ENCODE measurements at places on chromosomes 5 and 9.

GRCh38 chr9:116504893-116505480, 182.1 kb upstream of the TRIM32 start:
- DNase-seq = no peak

DNA sequence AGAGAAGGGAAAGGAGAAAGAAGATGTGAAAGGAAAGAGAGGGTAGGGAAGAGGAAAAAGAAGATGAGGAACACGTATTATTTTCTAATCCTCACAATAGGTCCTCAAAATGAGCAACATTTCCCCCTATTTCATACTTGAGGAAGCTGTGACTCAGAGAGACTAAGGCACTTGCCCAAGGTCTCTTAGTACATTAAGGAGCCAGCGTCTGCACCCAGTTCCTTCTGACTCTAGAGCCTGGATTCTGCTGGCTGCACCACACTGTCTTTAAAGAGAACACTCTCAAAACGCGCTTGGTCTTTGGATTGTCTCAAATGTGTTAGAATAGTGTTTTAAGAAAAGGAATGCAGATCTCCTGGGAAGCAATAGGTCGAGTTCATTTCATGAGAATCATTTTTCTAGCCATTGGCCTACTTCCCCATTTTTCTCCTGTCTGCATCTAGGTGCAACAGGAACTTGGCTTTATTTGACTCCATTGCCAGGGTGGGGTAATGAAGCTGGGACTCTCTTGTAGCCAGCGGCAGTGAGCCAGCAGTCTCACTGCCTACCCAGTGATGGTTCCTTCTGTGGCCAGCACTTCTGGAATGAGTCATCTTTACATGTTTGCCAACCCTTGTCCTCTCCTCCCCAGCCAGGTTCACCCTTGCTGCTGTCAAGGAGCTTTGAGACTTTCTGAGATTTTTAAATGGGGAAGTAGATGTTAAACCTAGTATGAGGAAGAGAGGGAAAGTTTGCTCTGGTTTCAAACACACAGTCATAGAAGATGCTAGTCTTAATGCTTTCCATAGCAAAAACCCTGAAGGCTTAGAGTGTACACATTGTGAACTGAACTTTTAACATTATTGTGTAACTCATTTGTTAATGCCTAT, 82.7 kb downstream of the DOCK8 start:
- peak; percentile 80 for DNase-seq

DNA sequence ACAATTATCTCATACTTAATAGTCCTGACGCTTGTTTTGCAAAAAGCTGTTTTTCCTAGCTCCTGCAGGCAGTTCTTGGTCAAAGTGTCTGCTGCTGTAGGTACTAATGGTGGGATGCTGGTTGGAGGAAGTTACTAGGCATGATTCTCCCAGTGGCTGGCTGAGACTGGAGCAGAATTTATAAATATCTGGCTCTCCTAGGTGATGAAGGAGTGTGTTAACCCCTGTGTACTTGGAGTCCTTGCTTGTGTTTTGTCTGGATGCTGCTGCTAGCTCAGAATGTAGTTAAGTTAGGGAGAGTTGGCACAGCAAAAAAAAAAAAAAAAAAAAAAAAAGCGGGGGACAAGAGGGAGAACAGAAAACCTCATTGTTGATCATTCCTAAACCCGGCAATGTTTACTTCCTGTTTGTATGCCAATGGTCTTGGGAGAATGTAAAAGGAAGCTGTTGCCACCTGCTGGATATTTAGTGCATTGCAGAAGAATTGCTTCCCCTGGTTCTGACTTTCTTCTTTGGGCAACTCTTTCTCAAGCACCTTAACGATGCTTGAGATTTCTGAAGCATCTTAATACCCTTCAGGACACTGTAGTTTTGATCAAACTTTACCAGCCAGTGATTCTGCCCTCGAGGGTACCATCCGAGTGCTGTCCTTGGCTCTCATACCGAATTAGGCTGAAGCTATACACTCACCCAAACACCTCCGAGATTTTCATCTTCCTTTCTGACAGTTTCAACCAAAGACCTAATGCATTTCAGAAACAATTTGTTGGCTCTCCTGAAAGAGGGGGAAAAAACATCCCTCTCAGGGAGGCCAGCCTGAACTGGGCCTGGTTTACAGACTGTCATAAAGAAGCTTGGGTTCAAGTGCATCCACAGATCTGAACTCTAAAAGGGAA, 71.7 kb upstream of the WWC1 start:
- DNase-seq = no peak

GRCh38 chr5:116377276-116378006, 197.2 kb downstream of the SEMA6A start:
- DNase-seq = no peak

DNA sequence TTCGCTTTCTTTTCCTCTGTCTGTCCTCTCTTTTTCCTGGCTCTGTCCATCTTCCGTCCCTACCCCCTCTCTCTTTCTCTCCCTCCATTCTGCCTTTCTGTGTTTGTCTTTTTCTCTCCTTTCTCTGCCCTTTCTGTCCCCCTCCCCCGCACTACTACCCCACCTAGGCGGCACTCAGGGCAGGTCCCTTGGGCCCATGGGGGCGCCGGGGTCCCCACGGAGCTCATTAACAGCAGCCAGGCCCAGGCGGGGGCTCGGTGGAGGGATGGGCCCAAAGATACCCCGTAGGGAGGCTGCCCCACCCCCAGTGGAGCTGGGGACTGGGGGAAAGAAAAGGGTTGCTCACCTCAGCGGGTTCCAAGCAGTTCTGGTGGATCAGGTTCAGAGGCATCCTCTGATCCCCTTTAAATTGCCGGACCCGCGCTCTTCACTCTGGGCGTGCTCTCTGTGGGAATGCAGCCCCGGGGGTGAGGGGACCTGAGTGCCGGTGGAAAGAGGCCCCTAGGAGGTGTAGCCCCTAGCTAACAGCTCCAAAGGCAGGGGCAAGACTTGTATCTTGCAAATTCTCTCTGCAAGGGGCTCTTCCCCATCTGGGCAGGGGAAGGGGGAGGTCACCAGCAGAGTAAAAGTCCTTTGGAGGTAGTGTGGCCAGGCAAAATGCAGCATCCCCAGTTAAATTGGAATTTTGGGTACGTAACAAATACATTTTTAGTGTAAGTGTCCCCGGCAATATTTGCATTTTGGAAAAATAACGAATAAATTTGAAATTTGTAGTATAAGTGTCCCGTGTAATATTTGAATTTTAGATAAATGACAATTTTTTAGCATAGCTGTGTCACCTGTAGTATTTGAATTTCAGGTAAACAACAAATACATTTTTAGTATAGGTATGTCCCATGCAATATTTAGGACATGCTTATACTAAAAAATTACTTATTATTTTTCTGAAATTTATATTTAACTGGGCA, 7.4 kb downstream of the LHX2 start:
- DNase-seq = no peak

- no peak for DNase-seq
These were observed 122.7 kb downstream of the GRIA1 start for GRCh38 chr5:153613144-153613543.

DNA sequence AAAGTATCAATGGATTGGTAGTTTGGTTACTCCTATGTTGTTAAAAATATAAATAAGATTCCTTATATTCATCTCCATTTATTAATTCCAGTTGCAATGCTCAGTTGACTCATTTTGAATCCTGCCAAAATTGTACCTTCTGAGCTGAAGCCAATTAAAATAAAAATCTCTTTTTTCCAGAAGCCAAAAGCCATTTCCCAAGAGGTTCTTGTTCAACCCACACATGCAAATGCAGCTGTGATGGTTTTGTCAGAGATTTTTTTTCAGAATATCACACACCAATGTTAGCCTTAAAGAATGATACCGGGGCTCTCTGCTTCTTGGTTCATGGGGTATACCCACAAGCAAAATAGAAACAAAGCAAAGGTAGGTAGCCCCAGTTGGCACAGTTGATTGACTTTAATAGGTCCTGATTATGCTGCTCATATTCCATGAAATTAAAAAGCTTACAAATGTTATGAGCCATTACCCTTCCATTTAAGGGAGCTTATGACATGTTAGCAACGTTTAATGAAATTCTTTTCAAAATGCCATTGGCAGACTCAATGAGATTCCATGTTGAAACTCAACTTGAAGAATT, 208.0 kb downstream of the SGCD start:
- no peak for DNase-seq

DNA sequence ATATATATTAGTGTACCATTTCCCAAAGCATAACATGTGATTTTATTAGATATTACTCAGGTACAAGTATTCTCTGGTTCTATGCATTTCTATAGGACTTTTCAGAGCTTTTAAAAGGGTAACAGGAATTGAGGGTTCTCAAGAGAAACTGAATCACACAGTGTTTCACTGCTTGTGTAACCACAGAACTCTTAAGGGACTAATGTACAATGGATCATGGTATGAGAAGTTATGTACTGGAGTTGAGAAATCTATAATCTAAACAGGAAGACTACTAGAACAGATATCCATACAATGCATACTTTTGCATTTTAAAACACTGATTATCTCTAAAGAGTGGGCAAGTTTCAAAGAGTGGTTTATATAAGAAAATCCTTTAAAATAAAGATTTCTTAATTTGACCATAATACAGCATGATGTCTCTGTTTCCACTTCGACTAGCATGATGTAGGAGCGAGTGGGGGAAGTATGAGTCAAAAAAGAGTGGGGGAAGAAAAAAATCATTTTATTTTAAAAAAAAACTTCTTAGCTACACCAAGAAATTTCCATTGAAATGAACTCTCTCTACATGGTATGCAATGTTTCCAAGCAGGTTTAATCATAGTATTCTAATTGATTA, 183.5 kb downstream of the RFX3 start:
- DNase-seq = no peak

GRCh38 chr9:120860083-120860482, 16.9 kb downstream of the PHF19 start:
- DNase-seq = no peak

GRCh38 chr9:106892632-106893031, 29.7 kb downstream of the ZNF462 start:
- DNase-seq = no peak

DNA sequence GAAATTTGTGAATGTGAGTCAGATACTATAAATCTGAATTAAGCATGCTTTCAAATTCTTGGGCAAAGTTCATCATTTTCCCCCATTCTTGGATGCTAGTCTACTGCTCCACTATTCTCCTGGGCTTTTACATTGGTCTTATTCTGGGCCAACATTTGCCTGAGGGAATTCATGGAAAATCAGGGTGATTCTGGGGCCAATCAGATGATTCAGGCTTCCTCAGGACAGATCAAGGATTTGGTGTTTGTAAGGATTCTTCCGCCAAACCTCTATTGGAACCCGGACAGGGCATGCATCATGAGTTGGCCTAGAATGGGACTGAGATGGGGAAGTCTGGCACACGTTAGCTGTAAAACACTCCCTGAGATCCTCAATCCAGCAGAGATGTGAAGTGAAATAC, 113.8 kb downstream of the MEF2C start:
- DNase-seq = no peak

DNA sequence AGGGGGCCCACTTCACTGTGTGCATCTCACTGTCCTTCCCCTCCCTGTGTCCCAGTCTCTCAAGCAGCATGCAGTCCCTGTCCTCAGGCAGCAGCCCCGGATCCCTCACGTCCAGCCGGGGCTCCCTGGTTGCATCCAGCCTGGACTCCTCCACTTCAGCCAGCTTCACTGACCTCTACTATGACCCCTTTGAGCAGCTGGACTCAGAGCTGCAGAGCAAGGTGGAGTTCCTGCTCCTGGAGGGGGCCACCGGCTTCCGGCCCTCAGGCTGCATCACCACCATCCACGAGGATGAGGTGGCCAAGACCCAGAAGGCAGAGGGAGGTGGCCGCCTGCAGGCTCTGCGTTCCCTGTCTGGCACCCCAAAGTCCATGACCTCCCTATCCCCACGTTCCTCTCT, 62.8 kb upstream of the RARS1 start:
- DNase-seq = no peak

DNA sequence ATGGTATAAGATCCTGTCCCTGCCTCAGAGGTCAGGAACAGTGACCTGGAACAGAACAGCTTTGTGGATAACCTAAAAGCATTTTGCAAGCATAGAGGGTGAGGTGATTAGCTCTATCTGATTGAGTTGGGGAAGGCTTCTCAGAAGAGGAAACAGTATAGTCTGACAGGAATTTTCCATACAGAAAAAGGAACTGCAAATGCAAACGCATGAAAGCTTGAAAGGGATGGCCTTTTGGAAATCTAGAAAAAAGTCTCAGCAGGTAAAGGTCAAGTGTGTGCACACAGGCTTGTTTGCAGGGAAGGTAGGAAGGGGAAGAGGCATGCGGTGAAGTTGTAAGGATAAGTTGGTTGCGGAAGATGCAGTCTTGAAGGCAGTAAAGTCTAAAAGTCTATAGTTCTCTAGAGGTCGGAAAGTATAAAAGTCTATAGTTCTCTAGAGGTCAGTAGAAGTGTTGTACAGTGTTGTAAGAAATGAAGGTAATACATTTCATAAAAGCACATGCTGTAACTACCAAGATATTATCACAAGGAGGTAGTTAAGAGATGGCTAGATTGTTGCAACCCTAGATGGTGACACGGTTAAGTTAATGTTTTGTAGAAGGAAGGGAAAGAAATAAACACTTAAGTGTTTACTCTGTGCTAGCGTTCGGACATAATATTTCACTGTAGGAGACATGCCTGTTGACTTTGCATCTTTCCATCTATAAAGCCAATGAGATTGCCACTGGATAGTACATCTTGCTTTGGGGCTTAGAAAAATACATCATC, 16.7 kb upstream of the HSPB3 start:
- DNase-seq = no peak

DNA sequence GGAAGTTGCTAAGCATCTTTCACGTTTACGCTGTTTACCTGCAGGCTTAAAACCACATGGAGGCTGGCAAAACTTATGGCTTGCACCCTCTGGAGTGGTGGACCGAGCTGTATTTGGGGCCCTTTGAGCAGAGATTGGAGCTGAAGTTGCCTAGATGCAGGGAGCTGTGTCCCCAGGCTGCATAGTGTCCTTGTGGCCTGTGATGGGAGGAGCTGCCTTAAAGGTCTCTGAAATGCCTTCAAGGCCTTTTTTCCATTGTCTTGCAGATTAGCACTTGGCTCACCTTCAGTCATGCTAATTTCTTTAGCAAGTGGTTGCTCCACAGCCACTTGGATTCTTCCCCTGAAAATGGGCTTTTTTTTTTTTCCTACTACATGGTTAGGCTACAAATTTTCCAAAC, 81.5 kb upstream of the CHD1 start:
- DNase-seq = no peak

GRCh38 chr9:136342181-136343120, 15.1 kb downstream of the GPSM1 start:
- peak; percentile 56 for DNase-seq

- no peak for DNase-seq
These were observed 25.2 kb downstream of the HOMER1 start for GRCh38 chr5:79488775-79489174.
